ENCODE measurements at places on chromosomes 6 and 20.

DNA sequence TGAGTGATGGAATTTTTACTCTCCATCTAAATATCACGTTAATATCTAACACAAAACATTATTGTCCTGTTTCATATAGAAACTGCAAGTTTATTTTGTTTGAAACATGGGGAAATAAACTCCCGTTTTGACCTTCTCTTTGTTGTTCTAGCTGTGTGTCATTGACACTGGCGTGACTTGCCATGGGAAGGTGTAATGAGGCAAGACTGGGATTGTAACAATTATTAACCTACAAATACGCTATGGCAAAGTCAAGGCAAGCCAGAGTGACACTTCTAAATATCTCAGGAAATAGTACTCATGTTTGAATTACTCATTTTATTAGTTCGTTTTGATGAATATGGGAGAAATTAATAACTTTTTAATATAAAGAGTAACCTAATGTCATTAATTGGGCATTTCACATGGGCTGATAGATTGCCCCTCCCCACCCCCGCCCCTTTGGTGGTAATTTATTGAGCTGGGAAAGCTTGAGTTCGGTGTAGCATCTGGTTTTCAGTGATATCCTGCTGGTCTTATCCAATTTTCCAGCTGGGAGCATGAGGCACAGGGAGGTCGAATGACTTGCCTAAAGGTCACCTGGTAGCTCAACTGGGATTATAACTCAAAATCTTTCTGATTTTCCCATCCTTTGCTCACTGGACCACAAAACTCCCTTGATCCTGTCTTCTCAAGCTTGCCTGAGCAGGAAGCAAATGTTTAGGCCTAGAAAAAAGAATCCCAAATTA, 380.6 kb upstream of the JAG1 start:
- no peak overlapping the region for H3K4me3 ChIP-seq
- DNase-seq, result no peak
- H3K27ac ChIP-seq, result no peak overlapping the region
- no peaks in the 10 kb centered on the region for H3K36me3 ChIP-seq

DNA sequence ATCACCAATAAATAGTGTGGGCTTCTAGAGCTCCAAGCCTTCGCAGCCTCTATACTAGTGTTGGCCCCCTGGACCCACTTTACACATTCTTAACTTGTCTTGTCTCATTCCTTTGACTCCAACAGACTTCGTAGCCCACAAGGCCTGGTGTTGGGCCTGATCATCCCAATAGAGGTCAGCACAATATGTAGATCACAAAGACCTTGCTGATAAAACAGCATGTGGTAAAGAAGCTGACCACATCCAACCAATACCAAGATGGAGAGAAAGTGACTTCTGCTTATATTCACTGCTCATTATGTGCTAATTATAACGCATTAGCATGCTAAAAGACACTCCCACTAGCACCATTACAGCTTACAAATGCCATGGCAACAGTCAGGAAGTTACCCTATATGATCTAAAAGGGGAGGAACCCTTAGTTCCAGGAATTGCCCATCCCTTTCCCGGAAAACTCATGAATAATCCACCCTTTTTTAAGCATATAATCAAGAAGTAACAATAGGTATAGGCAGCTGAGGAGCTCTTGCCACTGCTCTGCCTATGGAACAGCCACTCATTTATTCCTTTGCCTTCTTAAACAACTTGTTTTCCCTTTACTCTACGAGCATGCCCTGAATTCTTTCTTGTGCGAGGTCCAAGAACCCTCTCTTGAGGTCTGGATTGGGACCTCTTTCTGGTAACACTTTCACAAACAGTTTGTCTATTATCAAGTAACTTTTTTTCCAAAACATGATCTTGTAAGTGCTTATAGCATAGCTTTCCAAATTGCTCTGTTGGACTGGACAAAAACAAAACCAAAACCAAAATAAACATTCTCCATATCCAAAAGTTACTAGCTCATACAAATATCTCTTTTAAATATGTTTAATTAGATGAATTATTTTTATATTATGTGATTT, 54.6 kb upstream of the ECHDC1 start:
- H3K36me3 ChIP-seq, result no peaks in the 10 kb centered on the region
- no peak for DNase-seq
- H3K4me3 ChIP-seq, result peak overlapping the region; percentile 11
- H3K27ac ChIP-seq, result no peak overlapping the region
- H3K27me3 ChIP-seq, result no peaks in the 10 kb centered on the region

DNA sequence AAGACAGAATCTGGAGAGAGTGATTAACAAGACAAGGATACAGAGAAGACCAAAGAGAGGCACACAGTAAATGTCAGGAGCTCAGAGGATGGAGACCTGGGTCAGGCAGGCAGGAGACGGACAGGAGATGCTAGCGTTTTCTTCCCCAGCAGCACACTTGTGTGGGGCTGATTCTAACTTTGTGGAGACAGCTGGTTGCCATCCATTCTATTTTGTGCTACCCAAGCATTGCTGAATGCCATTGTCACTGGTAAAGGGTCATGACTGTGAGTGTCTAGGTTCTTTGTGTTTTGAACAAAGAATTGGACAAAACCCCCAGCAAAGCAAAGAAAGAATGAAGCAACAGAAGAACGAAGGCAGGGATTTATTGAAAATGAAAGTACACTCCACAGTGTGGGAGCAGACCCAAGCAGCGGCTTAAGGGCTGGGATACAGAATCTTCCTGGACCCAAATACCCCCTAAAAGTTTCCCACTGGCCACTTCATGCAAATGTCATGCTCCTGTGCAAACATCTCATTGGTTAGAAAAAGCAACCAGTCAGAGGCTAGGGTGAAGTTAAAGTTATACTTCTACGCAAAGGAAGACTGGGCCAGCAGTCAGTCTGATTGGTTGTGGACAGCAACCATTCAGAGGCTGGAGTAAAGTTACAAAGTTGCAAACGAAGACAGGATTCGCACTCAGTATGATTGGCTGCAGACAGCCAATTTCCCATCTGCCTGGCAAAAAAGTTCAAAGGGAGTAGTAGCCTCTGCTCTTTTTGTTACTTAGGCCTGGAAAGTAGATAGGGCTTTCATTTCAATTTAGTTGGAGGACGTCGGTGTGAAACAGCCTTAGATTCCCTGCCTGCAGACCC, 17.5 kb downstream of the PTK7 start:
- H3K27ac ChIP-seq, result peak overlapping the region; percentile 9
- H3K4me1 ChIP-seq, result peaks cover 9% of the 10 kb centered on the region
- peak overlapping the region; percentile 29 for H3K4me3 ChIP-seq
- DNase-seq, result no peak

GRCh38 chr6:89066940-89067646, 13.5 kb upstream of the PNRC1 start:
- no peak overlapping the region for H3K27ac ChIP-seq
- no peaks in the 10 kb centered on the region for H3K27me3 ChIP-seq
- no peaks in the 10 kb centered on the region for H3K36me3 ChIP-seq
- DNase-seq, result no peak

DNA sequence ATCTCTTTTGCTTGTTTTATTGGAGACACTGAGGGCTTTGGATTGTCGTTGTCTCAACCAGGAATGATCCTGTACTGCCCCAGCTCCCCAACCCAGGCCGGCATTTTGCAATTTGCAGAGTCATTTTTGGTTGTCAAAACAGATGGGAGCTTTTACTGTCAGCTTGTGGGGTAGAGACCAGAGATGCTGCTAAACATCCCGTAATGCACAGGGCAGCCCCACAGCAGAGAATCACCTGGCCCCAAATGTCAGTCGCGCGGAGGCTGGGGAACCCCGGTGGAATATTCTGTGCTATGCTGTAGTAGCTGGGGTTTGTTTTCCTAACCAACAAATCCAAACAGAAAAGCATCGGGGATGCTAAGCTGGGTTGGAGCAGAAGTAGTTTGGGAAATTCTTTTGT, 99.7 kb downstream of the TSHZ2 start:
- no peak overlapping the region for H3K4me3 ChIP-seq
- H3K36me3 ChIP-seq, result no peaks in the 10 kb centered on the region
- no peaks in the 10 kb centered on the region for H3K27me3 ChIP-seq
- no peak for DNase-seq
- H3K4me1 ChIP-seq, result no peaks in the 10 kb centered on the region

DNA sequence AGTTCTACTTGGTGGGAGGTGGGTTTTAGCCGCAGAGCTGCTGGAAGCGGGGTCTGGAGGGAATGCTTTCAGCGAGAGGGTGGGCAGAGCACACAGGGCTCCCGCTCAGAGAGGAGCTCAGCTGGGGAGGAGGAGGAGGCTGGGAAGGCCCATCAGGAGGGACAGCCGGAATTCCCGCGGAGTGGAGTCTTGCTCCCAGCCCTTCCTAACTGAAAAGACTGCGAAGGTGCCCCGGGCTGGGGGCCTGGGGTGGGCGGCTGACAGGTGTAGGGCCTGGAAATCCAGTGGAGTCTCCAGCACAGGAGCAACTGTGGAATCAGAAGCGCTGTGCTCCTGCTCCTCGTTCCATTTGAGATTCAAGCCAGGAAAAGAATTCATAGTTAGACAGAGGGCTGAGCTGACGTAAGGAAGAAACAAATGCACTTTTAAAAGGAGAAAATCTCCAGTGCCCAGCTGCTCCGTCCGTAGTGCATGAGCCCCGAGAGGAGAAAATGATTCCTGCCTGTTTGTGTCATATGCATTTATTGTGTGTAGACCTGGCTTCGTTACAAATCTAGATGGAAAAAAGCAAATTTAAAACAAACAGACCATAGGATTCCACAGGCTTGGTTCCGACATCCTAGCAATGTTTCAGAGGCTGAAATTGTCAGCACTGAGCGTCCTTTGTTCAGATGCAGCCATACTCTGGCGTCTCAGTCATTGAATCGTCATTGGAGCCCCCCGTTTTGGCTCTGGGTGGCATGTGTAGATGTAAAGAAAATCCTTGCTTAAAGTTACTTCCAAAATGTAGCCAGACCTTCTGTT, 197.7 kb downstream of the SMOC2 start:
- H3K36me3 ChIP-seq, result no peaks in the 10 kb centered on the region
- H3K4me3 ChIP-seq, result no peak overlapping the region
- H3K27me3 ChIP-seq, result no peaks in the 10 kb centered on the region
- H3K4me1 ChIP-seq, result no peaks in the 10 kb centered on the region
- no peak overlapping the region for H3K27ac ChIP-seq

GRCh38 chr20:11935212-11936154, 17.8 kb downstream of the BTBD3 start:
- no peak overlapping the region for H3K4me3 ChIP-seq
- H3K4me1 ChIP-seq, result no peaks in the 10 kb centered on the region
- H3K27me3 ChIP-seq, result no peaks in the 10 kb centered on the region
- no peaks in the 10 kb centered on the region for H3K36me3 ChIP-seq
- no peak overlapping the region for H3K27ac ChIP-seq

GRCh38 chr6:130629640-130630039, 197.6 kb upstream of the SMLR1 start:
- no peak for DNase-seq
- no peak overlapping the region for H3K27ac ChIP-seq
- no peaks in the 10 kb centered on the region for H3K4me1 ChIP-seq
- no peaks in the 10 kb centered on the region for H3K36me3 ChIP-seq
- H3K4me3 ChIP-seq, result no peak overlapping the region

DNA sequence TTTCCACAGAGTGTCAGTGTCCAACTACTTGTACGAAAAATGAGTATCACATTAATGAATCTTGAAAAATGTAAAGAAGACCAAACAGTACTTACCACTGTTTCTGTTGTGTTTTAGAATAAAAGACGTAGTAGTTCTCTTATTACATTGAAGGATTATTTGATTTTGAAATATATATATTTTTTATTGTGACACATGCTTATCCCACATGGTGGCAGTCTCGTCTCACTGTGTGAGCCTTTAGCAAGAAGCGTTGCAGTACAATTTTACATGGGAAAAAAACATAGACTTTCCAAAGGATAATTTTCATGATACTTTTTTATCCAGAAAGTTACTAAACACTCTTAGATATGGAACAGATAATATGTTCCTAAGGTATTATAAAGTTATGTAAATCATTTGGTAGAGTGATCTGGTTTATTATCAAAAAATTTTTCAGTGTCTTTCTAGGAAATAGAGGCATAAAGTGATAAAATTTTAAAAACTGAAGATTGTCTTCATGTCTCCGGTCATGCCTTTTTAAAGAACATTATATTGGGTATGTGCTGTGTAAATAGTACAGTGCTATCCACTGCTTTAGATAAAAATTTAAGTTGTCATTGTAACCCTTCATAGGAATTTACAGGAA, 117.5 kb upstream of the SAMD5 start:
- no peaks in the 10 kb centered on the region for H3K27me3 ChIP-seq
- H3K36me3 ChIP-seq, result no peaks in the 10 kb centered on the region
- no peaks in the 10 kb centered on the region for H3K4me1 ChIP-seq
- no peak overlapping the region for H3K4me3 ChIP-seq
- H3K27ac ChIP-seq, result no peak overlapping the region

- H3K27me3 ChIP-seq, result no peaks in the 10 kb centered on the region
- H3K4me3 ChIP-seq, result no peak overlapping the region
- no peak for DNase-seq
- no peaks in the 10 kb centered on the region for H3K36me3 ChIP-seq
- no peak overlapping the region for H3K27ac ChIP-seq
- H3K4me1 ChIP-seq, result peaks cover 47% of the 10 kb centered on the region
Measured at GRCh38 chr6:143732536-143732935, 54.8 kb downstream of the PHACTR2 start.

- no peak overlapping the region for H3K27ac ChIP-seq
- H3K4me3 ChIP-seq, result no peak overlapping the region
- no peaks in the 10 kb centered on the region for H3K4me1 ChIP-seq
- no peaks in the 10 kb centered on the region for H3K36me3 ChIP-seq
- no peak for DNase-seq
Measured at GRCh38 chr6:68701159-68701558, 66.1 kb downstream of the ADGRB3 start.

GRCh38 chr6:89045576-89045975, 35.0 kb upstream of the PNRC1 start:
- no peaks in the 10 kb centered on the region for H3K27me3 ChIP-seq
- no peak overlapping the region for H3K4me3 ChIP-seq
- DNase-seq, result no peak
- H3K4me1 ChIP-seq, result peaks cover 18% of the 10 kb centered on the region
- H3K36me3 ChIP-seq, result no peaks in the 10 kb centered on the region

DNA sequence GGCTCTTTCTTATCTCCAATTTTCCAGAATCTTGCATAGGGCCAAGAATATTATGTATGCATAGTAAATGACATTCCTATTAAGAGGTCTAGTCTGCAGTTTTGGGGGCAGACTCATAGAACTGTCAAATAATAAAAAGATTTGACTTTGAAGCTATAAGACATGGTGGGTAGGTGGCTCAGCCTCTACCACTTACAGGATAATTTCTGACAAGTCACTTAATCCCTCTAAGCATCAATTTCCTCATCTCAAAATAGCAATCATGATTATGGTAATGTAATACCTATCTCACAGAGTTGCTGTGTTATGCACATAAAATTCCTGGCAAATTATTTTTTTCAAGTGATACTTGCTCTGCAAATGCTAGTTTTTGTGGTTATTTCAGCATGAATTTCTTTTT, 329.1 kb downstream of the PLCB1 start:
- no peak overlapping the region for H3K27ac ChIP-seq
- no peak overlapping the region for H3K4me3 ChIP-seq
- peaks cover 10% of the 10 kb centered on the region for H3K4me1 ChIP-seq
- no peaks in the 10 kb centered on the region for H3K27me3 ChIP-seq
- no peaks in the 10 kb centered on the region for H3K36me3 ChIP-seq
